Cardiac ventricle fibroblast (primary cell): ENCODE measurements at places on chromosomes 3 and 15. TPM values are rescaled to one million over a fixed set of nuclear protein-coding genes. Genes with fewer than 3 reads are reported as not detected.

The PPM1L gene
- total RNA-seq = 8.6 and 10.0 TPM in 2 replicates

The TNFSF10 gene
- total RNA-seq = 6.9 and 8.3 TPM in 2 replicates

The NEK10 gene
- 4.4 and 8.5 TPM in 2 replicates for total RNA-seq

The ATP10A gene
- 0.62 and 1.1 TPM in 2 replicates for total RNA-seq

The MINDY2 gene
- total RNA-seq = 6.7 TPM in 2 replicates
